ENCODE measurements at places on chromosomes 1 and 21.

DNA sequence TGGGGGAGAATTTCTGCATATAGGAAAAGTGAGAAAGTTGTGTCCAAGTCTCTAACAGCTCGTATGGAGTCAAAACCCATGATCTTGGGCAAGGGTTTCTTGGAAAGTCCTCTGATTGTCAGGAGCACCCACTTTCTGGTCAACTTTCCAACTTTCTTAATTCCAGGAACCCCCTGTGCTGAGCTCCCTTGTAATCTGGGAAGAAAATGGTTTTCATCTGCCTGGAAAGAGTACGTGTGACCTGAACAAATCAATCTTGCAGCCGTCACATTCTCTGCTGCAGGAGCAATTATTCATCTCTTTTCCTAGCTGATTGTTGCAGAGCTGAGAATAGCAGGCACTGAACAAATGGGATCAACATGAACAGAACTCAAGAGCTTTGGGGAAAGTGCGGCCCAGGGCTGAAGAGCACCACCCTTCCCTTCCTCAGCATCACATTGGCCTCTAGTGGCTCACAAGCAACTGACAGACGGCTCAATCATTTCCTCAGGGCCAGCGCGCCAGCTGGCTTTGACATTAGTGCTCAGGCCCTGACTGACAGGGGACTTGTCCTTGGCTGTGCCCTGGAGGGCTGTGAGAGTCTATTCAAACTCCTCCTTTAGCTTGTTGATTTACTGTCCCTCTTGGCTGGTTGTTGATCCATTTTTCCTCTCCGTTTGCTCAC is 295.2 kb downstream of the HLX start:
- DNase-seq, result no peak

GRCh38 chr1:12407050-12407961 is 177.5 kb downstream of the VPS13D start:
- no peak for DNase-seq

- no peak for DNase-seq
Observed at GRCh38 chr1:63861052-63861691, 87.4 kb downstream of the ROR1 start.

- no peak for DNase-seq
Observed at GRCh38 chr21:45147473-45148315, 73.3 kb downstream of the ADARB1 start.

- no peak for DNase-seq
Observed at GRCh38 chr1:17498214-17498613, 41.3 kb upstream of the ARHGEF10L start.

- no peak for DNase-seq
Observed at GRCh38 chr1:11485191-11485590, 6.2 kb downstream of the DISP3 start.

GRCh38 chr1:202090994-202091393 is 31.7 kb upstream of the GPR37L1 start:
- DNase-seq, result no peak

DNA sequence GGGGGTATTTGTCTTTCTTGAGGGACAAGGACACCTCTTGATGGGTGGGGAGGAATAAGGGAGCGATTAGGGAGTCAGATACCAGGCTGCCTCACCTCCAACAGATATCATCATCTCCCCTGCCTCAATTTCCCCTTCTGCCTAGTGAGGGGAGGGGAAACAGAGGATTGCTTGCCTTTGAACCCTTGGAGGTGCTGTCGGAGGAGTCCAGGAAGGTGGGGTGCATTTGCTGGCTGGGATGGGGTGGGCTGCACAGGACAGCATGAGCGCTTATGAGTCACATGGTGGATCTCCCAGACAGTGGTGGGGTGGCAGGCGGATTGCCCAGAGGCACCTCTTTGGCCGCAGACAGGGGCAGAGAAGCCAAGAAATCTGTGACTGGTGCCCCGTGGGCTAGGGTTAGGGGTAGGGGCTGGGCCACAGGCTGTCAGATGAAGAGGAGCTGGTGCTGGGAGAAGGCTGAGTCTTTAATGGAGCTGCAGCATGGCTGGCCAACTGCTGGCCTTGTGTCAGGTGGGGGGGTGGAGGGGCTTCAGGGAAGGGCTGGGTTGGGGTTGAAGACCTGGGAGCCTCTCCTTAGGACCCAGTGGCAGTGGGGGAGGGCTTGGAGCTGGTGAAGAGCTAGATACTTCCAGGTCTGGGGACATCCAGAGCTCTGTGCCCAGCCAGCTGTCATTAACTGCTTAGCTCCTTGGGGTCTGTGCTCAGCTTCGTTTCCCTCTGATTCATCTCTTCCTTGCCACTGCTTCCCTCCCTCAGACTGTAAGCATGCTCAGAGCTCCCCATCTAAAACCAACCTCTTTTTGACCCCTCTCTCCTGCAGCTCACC is 7.0 kb upstream of the ADORA1 start:
- DNase-seq, result no peak

GRCh38 chr1:39608921-39609320 is 30.5 kb downstream of the HEYL start:
- DNase-seq, result no peak

- no peak for DNase-seq
Observed at GRCh38 chr1:206472454-206472853, 2.2 kb downstream of the IKBKE start.

DNA sequence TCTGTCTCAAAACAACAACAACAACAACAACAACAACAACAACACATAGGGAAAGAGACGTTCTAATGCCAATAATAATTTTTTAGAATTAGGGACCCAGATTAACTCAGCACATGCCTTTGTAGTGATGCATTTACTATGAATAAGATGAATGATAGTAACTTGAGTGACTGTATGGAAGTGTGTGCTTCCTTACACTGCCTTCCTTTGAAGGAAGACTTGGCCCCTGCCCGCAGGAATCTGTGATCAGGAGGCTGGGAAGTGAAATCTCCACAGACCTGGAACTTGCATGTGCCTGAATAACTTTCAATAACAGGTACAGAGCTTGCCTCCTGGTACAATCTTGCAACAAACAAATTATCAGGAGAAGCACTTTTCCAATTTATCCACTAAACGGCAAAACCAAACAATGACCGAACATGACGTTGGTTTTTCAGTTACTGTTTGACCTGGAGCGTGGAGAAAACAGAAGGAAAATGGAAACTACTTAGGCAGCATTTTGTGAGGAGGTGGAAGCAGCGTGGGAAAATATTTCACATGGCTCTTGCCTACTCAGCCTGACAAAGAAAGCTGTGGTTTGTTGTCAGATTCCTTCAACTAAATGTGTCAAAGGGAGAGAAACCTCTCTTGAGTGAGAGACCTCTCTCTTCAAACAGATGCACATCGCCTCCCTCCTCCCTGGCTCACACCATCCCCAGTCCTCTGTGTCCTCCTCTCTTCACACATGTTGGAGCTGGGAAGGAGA is 10.1 kb upstream of the ABCA4 start:
- DNase-seq, result no peak

- DNase-seq, result no peak
Observed at GRCh38 chr1:5317391-5317790, 663.0 kb downstream of the AJAP1 start.

DNA sequence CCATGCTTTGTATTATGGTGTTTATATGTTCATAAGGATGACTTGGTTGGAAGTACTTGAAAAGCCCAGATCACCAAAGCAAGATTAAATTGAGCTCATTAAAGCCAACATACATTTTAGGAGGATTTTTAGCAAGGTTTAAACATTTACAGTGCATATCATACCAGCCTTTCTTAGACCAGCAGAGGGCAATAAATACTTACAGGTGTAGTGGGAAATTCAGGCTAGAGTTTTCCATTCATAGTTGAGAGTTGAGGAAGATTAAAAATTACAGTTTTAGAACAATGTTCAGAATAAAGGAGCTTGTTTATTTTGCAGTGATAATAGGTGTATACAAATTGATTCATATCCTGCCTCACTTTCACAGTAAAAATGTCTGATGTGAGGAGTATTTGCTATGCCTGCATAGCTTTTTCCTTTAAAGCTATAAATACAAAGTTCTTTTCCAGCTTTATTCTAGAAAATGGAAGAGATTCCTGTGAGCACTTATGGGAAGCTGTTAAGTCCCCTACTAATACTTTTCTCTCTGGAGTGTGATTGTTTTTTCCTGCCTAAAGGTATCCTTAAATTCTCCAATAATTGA is 35.3 kb downstream of the DTL start:
- no peak for DNase-seq
